ENCODE measurements at places on chromosomes 12 and 14. TPM values are rescaled to one million over a fixed set of nuclear protein-coding genes. Genes with fewer than 3 reads are reported as not detected.

The OR6C2 gene
- total RNA-seq, result not detected

The CLEC7A gene
- 5.1 TPM for total RNA-seq

The FAM90A1 gene
- total RNA-seq, result 0.16 TPM

The SNW1 gene
- 69.9 TPM for total RNA-seq

The RNASE7 gene
- 0.55 TPM for total RNA-seq

The PLEK2 gene
- total RNA-seq, result 3.0 TPM

The NGB gene
- 1.4 TPM for total RNA-seq

The KRT6C gene
- not detected for total RNA-seq

The CLEC6A gene
- 0.27 TPM for total RNA-seq

The SLC17A8 gene
- total RNA-seq, result 3.6 TPM

The TTC8 gene
- total RNA-seq, result 62.3 TPM

The LRP1 gene
- 254 TPM for total RNA-seq

The NELL2 gene
- total RNA-seq, result 195 TPM

The MORN3 gene
- total RNA-seq, result 0.99 TPM

The KRT71 gene
- 0.77 TPM for total RNA-seq

The LPAR5 gene
- total RNA-seq, result 0.88 TPM

The ZFYVE21 gene
- 93.5 TPM for total RNA-seq

The POTEG gene
- total RNA-seq, result not detected

The NPAS3 gene
- total RNA-seq, result 12.0 TPM

The RAD9B gene
- total RNA-seq, result 1.9 TPM

The BAG5 gene
- 51.6 TPM for total RNA-seq

The CDCA4 gene
- total RNA-seq, result 22.8 TPM

The C12orf56 gene
- total RNA-seq, result 4.0 TPM

The EPYC gene
- not detected for total RNA-seq

The IRAK3 gene
- total RNA-seq, result 12.0 TPM

The PLCZ1 gene
- not detected for total RNA-seq

The FOXG1 gene
- total RNA-seq, result 1.2 TPM

The CACNB3 gene
- 20.6 TPM for total RNA-seq

The PIP4P1 gene
- total RNA-seq, result 27.3 TPM

The PTPN6 gene
- total RNA-seq, result 5.1 TPM

The COL2A1 gene
- 150 TPM for total RNA-seq

The RIMBP2 gene
- 44.0 TPM for total RNA-seq

The KLRK1 gene
- total RNA-seq, result 1.2 TPM

The PMEL gene
- 363 TPM for total RNA-seq

The CPM gene
- 12.9 TPM for total RNA-seq

The RFLNA gene
- 11.1 TPM for total RNA-seq

The GLT8D2 gene
- total RNA-seq, result 57.2 TPM

The CPNE6 gene
- total RNA-seq, result 5.9 TPM

The KCNK10 gene
- total RNA-seq, result 1.3 TPM

The SLC7A7 gene
- total RNA-seq, result 4.1 TPM

The TTLL5 gene
- 53.1 TPM for total RNA-seq

The C3AR1 gene
- total RNA-seq, result 2.0 TPM

The DBX2 gene
- total RNA-seq, result 0.22 TPM
